ENCODE measurements at places on chromosomes 13 and 19. TPM values are rescaled to one million over a fixed set of nuclear protein-coding genes. Genes with fewer than 3 reads are reported as not detected.

The LRRC8E gene
- total RNA-seq: 19.0 TPM

The TMEM255B gene
- total RNA-seq: 3.0 TPM

The CYP2F1 gene
- total RNA-seq: not detected

The RDH8 gene
- total RNA-seq: not detected

The ZNF649 gene
- 7.0 TPM for total RNA-seq

The FUT2 gene
- total RNA-seq: 6.0 TPM

The C2CD4C gene
- total RNA-seq: 1.7 TPM

The ADAMTSL5 gene
- 4.5 TPM for total RNA-seq

The IL12RB1 gene
- total RNA-seq: not detected

The RFPL4A gene
- not detected for total RNA-seq

The LIM2 gene
- not detected for total RNA-seq

The EHD2 gene
- 88.2 TPM for total RNA-seq

The ZSCAN5C gene
- not detected for total RNA-seq

The TMEM59L gene
- 0.85 TPM for total RNA-seq

The SMIM24 gene
- total RNA-seq: not detected

The CRB3 gene
- total RNA-seq: 79.0 TPM

The ZNF99 gene
- not detected for total RNA-seq

The CGB5 gene
- 0.24 TPM for total RNA-seq

The KIR2DL4 gene
- not detected for total RNA-seq
